ENCODE measurements at places on chromosomes 4 and X.

GRCh38 chr4:94011190-94011589 lies 182.6 kb downstream of the ATOH1 start:
- no peak for DNase-seq

DNA sequence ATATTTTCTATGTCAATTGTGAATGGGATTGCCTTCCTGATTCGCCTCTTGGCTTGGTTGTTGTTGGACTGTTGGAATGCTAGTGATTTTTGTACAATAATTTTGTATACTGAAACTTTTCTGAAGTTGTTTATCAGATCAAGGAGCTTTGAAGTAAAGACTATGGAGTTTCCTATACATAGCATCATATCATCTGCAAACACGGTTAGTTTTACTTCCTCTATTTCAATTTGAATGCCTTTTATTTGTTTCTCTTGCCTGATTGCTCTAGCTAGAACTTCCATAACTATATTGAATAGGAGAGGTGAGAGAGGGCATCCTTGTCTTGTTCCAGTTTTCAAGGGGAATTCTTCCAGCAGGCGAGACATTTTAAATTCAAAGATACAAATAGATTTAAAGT lies 226.5 kb downstream of the FBXO8 start:
- no peak for DNase-seq

DNA sequence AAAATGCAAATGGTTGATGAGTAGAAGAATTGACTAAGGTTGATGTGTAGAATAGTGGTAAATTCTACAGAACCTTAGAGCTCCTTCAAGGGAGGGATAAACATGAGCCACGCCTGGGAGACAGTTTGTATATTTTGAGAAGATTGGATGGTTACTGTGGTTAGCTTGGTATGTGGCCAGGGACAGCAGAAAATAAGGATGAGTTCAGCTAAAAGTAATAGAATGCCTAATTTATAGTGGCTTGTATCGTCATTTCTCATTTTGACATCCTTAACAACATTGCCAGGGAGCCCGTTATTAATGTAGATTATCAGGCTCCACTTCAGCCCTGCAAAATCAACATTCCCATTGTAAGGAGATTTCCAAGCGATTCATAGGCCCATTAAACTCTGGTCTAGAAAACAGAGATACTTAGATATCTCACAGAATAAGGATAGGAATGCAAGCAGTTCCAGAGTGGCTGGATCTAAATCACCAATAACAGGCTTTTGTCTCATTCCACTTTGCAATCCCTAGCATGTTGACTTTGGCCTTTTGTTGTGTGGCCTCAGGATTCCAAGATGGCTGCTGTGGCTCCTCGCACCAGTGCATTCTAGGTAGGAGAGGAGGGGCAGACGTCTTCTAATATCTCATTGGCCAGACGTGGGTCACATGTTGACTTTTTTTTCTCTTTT lies 6.4 kb upstream of the PTTG2 start:
- no peak for DNase-seq

- no peak for DNase-seq
Observed at GRCh38 chr4:110041735-110042134, 129.1 kb downstream of the EGF start.

DNA sequence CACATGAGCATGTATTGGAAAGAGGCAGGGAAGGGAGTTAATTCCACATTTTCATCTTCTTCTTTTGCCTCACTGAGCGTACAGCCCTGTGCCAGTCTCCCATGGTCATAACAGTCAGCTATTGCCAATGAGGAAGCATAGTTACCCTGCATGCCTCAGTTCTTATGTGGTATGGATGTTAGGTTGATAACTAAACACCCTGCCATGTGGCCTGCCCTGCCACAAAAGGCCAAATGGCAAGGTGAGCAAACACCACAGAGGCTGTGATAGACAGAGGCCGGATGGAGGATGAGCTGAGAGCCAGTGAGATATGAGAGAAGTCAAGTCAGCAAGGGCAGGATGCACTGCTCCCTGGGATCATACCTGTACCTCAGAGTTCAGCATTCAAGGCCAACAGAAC lies 59.3 kb downstream of the BTC start:
- no peak for DNase-seq

DNA sequence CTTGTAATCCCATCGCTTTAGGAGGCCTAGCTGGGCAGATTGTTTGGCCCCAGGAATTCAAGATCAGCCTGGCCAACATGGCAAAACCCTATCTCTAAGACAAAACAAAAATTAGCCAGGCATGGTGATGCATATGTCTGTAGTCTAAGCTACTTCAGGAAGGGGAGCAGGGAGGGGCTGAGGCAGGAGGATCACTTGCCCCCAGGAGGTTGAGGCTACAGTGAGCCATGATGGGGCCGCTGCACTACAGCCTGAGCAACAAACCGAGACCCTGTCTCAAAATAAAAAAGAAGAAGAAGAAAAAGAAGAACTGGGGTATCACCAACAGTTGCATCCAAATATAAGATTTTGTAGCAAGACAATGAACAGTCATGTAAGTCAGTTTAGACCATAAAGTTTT lies 47.3 kb upstream of the NFKB1 start:
- no peak for DNase-seq

GRCh38 chr4:153238135-153238919 lies 34.1 kb downstream of the TRIM2 start:
- DNase-seq: no peak

DNA sequence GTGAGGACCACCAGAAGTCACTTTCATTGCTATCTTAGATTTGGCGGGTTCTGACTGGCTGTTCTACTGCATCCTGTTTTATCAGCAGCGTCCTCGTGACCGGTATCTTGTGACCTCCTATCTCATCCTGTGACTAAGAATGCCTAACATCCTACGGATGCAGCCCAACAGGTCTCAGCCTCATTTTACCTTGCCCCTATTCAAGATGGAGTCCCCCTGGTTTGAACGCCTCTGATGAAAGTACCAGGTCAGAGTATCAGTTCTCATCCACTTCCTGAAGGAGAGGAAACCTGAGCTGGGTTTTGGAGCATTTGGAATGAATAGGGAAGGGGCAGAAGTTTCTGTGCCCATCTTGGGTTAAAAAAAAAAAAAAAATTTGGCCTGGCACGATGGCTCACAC lies 70.2 kb downstream of the SLC34A2 start:
- no peak for DNase-seq

DNA sequence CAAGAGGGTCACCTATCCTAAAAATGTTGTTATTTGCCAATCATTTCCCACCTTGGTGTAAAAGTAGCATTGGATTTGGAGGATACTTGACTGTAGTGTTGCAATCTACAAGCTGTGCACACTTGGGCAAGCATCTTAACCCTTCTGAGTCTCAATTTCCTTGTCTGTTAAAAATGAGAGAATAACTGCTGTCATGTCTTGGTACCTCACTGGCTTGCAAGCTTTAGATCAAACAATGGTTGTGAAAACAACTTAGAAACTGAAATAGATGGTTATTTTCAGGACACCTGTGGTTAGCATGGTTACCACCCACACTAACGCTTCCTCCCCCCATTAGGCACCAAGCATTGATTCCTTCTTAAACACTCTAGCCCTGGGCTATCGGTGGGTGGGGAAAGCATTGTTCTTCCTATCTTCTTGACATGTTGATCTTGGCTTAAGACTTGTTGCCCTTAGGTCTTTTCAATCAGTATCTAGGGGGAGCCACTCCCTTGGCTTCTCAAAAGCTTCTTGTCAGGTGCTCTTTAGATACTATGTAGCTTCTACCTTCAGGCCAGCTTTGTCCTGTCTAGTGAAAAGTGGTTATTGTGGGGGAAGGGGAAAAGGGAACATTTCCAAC lies 10.6 kb upstream of the AMOT start:
- no peak for DNase-seq

DNA sequence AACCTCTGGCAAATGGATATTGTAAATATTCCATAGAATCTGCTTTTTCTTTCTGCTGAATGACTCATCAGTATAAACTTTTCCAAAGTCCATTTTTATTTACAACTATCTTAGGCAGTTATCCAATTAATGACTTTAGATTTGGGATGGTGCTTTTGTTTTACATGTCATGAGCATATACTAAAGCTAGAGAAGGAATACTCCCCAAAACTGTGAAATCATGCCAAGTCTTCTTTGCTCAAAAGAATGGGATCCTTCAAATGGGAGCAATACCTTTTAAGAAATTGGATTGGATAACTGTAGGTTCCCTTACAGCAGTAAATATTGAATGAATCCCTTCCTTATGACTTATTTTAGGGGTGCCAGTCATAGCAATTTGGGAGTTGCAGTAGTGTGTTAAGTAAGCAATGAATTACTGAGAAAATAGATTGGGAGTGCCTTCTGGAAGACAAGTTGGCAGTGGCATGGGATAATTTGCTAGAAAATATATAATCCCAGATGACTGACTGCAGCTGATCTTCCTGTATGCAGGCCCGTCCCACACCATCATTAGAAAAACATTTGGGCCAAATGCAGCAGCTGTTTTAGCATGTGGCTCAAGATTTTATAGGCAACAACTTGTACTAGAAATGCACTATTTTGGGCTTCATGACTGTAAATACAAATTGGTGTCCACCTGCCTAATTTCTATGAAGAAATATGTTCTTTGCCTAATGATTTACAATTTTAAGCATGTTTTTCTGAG lies 2.8 kb downstream of the TMPRSS11D start:
- DNase-seq: no peak

GRCh38 chr4:73452953-73453700 lies 17.1 kb downstream of the AFP start:
- DNase-seq: no peak

- no peak for DNase-seq
Observed at GRCh38 chr4:78800965-78801364, 24.8 kb downstream of the BMP2K start.

- no peak for DNase-seq
Observed at GRCh38 chrX:19034025-19034424, 50.1 kb upstream of the PHKA2 start.

DNA sequence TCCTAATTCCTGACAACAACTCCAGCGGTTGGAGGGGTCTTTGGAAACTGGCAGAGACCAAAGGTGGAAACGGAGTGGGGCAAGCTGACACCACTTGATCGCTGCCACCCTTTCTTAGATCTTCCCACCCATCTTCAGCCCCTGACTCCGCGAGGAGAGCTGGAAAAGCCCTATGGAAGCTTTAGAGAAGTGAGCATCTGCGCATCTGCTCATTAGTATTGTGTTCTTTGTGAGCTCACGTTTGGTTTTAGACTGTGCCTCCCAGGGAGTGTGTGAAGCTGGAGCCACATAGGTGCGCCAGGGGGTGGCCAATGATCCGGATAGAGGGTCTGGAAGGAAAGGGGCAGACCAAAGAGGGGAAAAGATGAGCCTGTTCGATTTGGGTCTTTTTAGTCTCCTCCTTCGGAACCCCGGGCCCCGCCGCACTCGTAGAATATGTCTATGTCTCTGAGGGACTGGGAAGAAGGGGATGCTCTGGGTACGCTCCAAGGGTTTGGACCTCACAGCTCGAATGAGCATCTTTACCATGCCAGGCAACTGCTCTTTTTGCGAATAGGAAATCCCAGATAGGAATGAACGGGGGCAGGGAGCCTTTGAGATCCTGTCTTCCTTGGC lies 578 bp upstream of the DKK2 start:
- no peak for DNase-seq

DNA sequence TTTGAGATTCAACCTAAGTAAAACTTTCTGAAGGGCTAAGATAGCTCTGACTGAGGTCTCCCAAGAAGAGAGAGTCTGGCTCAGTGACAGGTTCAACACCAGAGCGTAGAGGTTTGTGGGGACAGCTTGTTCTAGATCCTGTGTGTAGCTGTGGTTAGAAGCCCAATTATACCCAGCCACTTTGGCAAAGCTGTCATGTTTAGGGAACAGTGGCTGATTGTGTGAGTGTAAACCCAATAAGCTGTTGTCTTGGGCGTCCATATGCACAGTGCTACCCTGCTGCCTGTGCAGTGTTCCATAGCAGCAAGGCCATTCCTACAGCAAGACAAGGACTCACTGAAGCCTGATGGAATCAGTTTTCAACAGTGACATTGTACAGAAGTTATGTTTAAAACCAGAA lies 11.2 kb upstream of the SCRG1 start:
- no peak for DNase-seq

DNA sequence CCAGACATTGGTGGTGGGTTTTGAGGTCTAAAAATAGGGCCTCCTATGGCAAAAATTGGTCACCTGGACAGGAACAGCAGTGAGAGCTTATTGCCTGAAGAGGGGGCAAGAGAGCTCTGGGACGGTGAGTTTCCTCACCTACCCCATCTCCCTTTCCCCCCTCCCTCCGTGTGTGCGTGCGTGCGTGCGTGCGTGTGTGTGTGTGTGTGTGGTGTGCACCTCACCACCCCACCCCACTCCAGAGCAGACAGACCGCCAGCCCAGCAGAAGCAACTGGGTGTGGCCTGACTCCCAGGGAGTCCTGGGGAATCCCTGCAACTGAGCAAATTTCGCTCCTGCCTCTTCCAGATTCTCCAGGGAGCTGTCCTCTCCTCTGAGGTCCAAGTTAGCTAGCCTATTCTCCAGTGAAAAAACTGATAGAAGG lies 44.7 kb downstream of the PRPS1 start:
- DNase-seq: peak; percentile 57

Measured in stimulated activated CD8-positive, alpha-beta memory T cell treated with anti-CD3 and anti-CD28 coated beads, Interleukin-7, amount 100 ng/mL, for 1 hour (primary cell).